ENCODE measurements at places on chromosomes 7 and 10. TPM values are rescaled to one million over a fixed set of nuclear protein-coding genes. Genes with fewer than 3 reads are reported as not detected.
A peak's percentile ranks its signal among the peaks of the same experiment; 100 is the strongest.

Gene UCN3
- total RNA-seq, result not detected

- H3K27ac ChIP-seq, result no peak within 1 kb of the TSS
- DNase-seq, result no peak
- peaks cover 17% of the 10 kb centered on the region for H3K4me1 ChIP-seq
- H3K4me3 ChIP-seq, result peak within 1 kb of the TSS; percentile 62
- H3K27me3 ChIP-seq, result peaks cover 47% of the 10 kb centered on the region
- no peaks in the 10 kb centered on the region for H3K36me3 ChIP-seq
Observed at GRCh38 chr10:103493362-103493915, at the start of gene NEURL1. Gene NEURL1, plus strand, starts transcription at chr10:103493705. Its CDS starts 683 bp downstream, at chr10:103494388.

DNA sequence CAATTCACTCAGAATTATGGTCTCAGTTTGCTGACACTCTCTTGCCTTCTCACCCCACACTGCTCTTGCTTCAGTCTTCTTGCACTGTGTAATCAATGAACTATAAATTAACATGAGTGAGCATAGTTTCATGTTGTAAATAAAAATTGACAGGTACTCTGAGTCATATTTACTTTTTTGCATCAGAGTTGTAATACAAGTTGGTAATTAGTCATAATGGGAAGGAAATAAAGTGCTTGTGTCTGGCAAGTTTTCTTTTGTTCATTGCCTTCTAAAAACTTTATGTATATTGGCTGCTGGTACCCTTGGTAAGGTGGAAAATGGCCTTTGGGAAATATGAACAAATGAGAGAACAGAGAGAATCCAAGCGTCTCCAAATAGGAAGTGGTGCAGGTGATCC, 169.3 kb upstream of the MAGI2 start:
- no peaks in the 10 kb centered on the region for H3K27me3 ChIP-seq
- no peak for DNase-seq
- no peaks in the 10 kb centered on the region for H3K4me1 ChIP-seq
- no peak overlapping the region for H3K4me3 ChIP-seq
- H3K36me3 ChIP-seq, result no peaks in the 10 kb centered on the region

GRCh38 chr10:94224656-94225055, 138.1 kb downstream of the NOC3L start:
- no peak for DNase-seq
- H3K4me3 ChIP-seq, result no peak overlapping the region
- no peaks in the 10 kb centered on the region for H3K4me1 ChIP-seq
- no peaks in the 10 kb centered on the region for H3K36me3 ChIP-seq

DNA sequence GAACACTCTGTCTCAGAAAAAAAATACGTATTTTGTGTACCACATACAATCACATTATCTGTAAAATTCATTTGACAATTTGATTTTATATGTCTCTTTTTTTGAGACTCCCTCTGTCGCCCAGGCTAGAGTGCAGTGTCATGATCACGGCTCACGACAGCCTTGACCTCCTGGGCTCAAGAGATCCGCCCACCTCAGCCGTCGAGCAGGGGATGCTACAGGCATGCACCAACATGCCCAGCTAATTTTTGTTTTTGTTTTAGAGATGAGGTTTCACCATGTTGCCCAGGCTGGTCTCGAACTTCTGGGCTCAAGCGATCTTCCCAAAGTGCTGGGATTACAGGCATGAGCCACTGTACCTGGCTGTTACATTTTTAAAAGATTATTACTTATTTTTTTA, 11.6 kb upstream of the BAZ1B start:
- peaks cover 42% of the 10 kb centered on the region for H3K36me3 ChIP-seq
- H3K27ac ChIP-seq, result no peak overlapping the region
- H3K4me3 ChIP-seq, result no peak overlapping the region
- DNase-seq, result no peak
- H3K27me3 ChIP-seq, result no peaks in the 10 kb centered on the region

DNA sequence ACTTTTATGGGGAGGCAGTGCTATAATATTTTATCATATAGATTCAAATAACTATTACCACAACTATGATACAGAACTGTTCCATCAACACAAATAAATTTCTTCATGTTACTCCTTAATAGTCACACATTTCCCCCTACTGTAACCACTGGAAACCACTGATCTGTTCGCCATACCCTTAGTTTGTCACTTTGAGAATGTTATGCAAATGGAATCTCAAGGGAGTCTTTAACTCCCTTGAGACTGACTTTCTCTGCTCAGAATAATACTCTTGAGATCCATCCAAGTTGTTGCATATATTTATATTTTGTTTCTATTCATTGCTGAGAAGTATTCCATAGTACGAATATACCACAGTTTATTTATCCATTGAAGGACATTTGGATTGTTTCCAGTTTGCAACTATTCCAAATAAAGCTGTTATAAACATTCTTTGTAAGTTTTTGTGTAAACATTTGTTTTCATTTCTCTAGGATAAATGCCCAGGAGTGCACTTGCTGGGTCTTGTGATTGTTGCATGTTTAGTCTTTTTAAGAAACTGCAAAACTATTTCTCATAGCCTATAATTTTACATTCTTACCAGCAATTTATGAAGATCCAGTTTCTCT, 19.7 kb upstream of the PON2 start:
- no peaks in the 10 kb centered on the region for H3K27me3 ChIP-seq
- no peak overlapping the region for H3K27ac ChIP-seq
- H3K36me3 ChIP-seq, result no peaks in the 10 kb centered on the region
- no peak overlapping the region for H3K4me3 ChIP-seq
- H3K4me1 ChIP-seq, result no peaks in the 10 kb centered on the region
- DNase-seq, result no peak

Gene RBP4
- 8.5 TPM for total RNA-seq

DNA sequence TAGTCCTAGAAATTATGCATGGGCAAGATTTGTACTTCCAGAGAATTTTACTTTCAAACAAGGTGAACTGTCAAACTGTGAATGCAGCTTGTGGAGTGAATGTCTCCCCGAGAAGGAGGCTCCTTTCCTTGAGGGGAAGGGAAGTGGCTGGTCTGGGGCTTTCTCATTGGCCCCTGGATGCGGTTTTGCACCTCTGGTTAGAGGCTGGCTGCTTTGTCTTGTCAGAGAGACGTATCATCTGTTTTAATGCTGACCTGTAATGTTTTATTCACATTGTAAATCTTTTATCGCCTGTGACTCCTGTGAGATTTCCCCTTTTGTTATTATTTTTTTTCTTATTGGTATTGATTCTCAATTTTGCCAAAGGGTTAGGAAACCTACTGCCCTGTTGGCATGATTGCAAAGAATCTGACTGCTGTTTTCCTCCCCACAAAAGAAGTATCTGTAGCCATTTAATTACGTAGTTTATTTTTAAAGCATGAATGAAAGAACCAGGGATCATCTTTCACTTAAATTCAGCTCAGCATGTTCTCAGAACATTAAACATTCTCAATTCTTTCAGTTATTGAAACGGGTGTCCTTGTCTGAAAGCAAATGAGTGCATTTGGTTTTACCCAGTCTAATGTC, 238.3 kb upstream of the NFE2L3 start:
- no peak for DNase-seq
- H3K27ac ChIP-seq, result no peak overlapping the region
- no peak overlapping the region for H3K4me3 ChIP-seq

Gene AS3MT
- 1.4 TPM for total RNA-seq

DNA sequence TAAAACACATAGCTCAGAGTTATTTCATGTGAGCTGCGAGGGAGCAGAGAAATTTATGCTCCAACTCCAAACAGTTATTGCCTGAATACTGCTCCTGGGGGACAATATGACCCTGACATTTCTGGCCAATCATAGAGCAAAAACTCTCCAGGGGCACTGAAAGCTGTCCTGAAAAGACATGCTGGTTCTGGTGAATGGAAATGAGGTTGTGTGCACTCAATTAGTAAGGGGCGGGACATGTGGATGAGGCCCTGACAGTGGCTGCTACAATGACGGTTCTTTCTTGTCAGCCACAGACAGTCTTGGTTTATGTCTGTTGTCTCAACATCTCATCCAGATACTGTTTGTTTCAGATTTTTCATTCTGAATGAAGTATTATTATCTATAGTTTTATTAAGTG, 151.8 kb downstream of the TWIST1 start:
- no peaks in the 10 kb centered on the region for H3K27me3 ChIP-seq
- no peak for DNase-seq
- H3K27ac ChIP-seq, result no peak overlapping the region
- no peaks in the 10 kb centered on the region for H3K4me1 ChIP-seq

Gene CDK14
- total RNA-seq, result 3.7 TPM

Gene AGBL3
- total RNA-seq, result 0.49 TPM

Gene AFAP1L2
- 16.1 TPM for total RNA-seq

GRCh38 chr10:11949152-11949551, 93.5 kb downstream of the UPF2 start:
- H3K4me3 ChIP-seq, result no peak overlapping the region
- H3K27ac ChIP-seq, result no peak overlapping the region
- H3K36me3 ChIP-seq, result peaks cover 44% of the 10 kb centered on the region

Gene FANK1
- 8.2 TPM for total RNA-seq

GRCh38 chr7:3168370-3168769, 124.7 kb upstream of the CARD11 start:
- peaks cover 47% of the 10 kb centered on the region for H3K27me3 ChIP-seq
- H3K36me3 ChIP-seq, result no peaks in the 10 kb centered on the region
- no peak overlapping the region for H3K4me3 ChIP-seq
- no peak overlapping the region for H3K27ac ChIP-seq

DNA sequence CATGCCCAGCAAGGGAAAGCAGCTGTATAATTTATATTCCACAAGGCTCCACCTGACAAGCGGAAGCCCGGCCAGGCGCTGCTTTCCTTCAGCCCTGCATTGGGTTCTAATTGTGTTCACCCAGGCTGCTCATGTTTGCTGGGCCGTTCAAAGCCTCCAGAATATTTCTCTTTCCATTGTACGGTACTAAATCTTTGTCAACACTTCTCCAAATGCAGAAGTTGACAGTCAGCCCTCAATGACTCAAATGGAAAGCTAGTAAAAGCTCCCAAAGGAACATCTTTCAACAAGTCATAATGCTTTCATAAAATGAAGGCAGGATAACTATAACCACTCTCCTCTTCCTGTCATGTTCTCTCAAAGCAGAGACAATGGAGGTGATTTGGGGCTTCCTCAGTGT, 17.8 kb upstream of the CPXM2 start:
- peaks cover 36% of the 10 kb centered on the region for H3K27me3 ChIP-seq
- no peak for DNase-seq
- peaks cover 25% of the 10 kb centered on the region for H3K4me1 ChIP-seq

Gene IFIT1
- total RNA-seq, result 2.8 TPM

- no peaks in the 10 kb centered on the region for H3K36me3 ChIP-seq
- H3K27ac ChIP-seq, result no peak overlapping the region
- no peaks in the 10 kb centered on the region for H3K27me3 ChIP-seq
- H3K4me3 ChIP-seq, result no peak overlapping the region
Observed at GRCh38 chr7:136953386-136953785, 84.9 kb downstream of the CHRM2 start.

DNA sequence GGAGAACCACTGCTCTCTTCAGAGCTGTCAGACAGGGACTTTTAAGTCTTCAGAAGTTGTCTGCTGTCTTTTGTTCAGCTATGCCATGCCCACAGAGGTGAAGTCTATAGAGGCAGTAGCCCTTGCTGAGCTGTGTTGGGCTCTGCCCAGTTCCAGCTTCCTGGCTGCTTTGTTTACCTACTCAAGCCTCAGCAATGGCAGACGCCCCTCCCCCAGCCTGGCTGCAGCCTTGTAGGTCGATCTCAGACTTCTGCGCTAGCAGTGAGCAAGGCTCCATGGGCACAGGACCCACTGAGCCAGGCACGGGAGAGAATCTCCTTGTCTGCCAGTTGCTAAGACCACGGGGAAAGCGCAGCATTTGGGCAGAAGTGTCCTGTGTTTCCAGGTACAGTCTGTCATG, 12.1 kb upstream of the CPA2 start:
- H3K4me3 ChIP-seq, result no peak overlapping the region
- H3K27ac ChIP-seq, result no peak overlapping the region
- H3K4me1 ChIP-seq, result no peaks in the 10 kb centered on the region
- H3K27me3 ChIP-seq, result no peaks in the 10 kb centered on the region

- DNase-seq, result no peak
- no peak overlapping the region for H3K27ac ChIP-seq
- no peaks in the 10 kb centered on the region for H3K36me3 ChIP-seq
- H3K4me3 ChIP-seq, result no peak overlapping the region
Observed at GRCh38 chr7:65925040-65925439, 52.2 kb downstream of the VKORC1L1 start.

DNA sequence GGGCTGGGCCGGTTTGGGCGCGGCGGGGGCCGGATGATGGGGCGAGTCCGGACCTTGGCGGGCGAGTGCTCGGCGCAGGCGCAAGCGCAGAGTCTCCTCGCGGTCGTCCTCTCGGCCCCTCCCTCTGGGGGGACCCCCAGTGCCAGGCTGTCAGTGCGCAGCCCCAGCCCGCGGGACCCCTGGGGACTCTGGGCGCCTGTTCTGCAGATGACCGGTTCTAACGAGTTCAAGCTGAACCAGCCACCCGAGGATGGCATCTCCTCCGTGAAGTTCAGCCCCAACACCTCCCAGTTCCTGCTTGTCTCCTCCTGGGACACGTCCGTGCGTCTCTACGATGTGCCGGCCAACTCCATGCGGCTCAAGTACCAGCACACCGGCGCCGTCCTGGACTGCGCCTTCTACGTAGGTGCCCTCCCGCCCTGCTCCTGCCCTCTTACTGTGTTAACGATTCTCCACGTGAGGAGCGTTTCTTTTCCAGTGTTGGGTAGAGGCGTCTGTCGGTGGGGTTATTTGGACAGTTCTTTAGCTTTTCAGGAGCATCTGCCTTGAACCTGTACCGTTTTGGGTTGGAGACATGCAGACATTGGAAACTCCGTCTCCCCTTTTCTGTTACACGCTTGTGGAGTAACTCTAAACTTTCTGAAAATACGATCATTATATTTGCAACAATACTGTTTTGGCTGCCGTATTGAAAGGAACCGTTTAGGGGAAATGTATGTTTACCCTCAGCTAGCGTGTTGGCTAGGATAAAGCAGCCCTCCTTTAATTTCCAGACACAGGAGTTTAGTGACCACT, 706 bp downstream of the BUB3 start:
- peak overlapping the region; percentile 92 for H3K4me3 ChIP-seq
- peaks cover 28% of the 10 kb centered on the region for H3K4me1 ChIP-seq
- peaks cover 37% of the 10 kb centered on the region for H3K27me3 ChIP-seq
- no peak for DNase-seq

DNA sequence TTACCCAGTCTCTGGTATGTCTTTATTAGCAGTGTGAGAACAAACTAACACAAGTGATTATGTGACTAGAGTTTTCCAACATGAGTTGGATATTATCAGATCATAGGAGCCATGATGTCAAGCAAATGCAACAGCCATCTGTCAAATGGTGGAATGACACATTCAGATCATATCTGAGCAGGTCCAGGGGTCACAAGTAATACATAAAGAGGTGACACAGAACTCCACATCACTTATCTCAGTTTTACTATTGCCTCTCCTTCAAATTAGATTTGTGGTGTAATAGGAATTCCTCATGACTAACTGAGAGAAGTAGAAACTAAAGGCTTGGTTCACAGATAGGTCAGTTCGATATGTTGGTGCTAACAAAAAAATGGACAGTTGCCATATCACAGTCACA, 12.2 kb upstream of the SAMD9L start:
- no peak overlapping the region for H3K4me3 ChIP-seq
- no peaks in the 10 kb centered on the region for H3K36me3 ChIP-seq

GRCh38 chr7:136057509-136057908, 80.3 kb upstream of the MTPN start:
- H3K4me3 ChIP-seq, result no peak overlapping the region
- no peak for DNase-seq
- H3K36me3 ChIP-seq, result no peaks in the 10 kb centered on the region

Gene RBM20
- 1.6 TPM for total RNA-seq
